ENCODE measurements at places on chromosomes 2 and 18.

GRCh38 chr2:33426666-33427231, 49.7 kb upstream of the RASGRP3 start:
- no peak for DNase-seq

DNA sequence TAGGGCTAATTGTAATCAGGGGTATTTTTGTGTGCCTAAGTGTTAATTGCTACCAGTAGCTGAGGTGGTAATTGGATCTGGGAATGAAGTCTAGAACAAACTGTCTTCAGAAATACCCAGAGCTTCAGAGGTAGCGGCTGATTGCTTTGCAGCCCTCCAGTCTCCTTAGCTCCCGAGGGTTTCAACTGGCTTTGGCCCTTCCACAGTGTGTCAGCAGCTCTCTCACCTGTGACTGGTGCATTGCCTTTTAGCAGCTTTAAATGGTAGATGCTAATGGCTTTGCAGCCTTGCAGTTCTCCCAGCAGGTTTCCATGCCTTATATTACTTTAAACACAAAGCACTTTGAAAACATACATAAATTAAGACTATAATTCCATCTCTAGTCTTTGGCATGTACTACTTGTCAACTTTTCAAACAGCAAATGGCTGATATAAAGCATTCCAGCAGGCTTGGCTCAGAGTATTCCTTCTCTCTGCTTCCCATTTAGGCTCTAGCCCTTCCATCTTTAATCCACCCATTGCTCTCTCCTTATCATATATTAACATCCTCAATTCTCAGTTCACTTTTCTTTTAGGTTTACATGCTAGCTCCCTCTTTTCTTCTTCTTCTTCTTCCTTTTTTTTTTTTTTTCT, 156.4 kb upstream of the GALNT13 start:
- DNase-seq = no peak

- no peak for DNase-seq
These were observed 51.0 kb upstream of the NBEAL1 start for GRCh38 chr2:202963712-202964111.

GRCh38 chr18:43442571-43442970, 165.3 kb upstream of the SYT4 start:
- no peak for DNase-seq

DNA sequence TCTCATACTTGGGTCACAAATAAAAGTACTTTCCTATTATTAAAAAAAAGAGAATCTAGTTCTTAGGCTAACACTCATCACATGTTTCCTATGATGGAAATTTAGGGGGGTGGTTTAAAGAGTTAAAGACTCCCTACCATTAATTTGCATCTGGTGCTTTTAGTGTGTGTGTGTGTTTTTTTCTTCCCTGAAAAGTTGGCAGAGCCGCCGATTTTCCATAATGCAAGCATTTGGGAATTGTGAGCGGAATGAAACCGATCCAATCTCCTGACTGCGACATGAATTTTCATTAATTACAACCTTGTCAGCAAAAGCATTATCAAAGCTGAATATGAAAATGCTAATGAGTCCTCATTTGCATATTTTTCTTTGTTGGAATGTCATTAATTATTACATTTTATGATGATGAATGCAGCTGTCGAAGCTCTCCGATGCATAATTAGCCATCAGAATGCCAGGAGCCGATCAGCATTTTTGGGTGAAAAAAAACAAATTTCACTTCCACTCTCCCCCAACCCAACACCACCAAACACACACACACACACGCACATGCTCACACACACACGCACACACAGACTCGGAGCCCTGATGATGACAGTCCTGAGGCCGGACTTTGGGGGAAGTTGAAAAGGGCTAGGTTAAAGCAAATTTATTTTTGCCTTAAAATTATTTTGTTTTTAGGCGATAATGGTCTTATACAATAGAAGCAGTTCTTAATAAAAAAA, 165.4 kb downstream of the TCF4 start:
- DNase-seq = no peak

GRCh38 chr2:201600906-201601305, 42.4 kb downstream of the TMEM237 start:
- DNase-seq = no peak

- no peak for DNase-seq
These were observed 134.1 kb downstream of the FMNL2 start for GRCh38 chr2:152468899-152469692.

DNA sequence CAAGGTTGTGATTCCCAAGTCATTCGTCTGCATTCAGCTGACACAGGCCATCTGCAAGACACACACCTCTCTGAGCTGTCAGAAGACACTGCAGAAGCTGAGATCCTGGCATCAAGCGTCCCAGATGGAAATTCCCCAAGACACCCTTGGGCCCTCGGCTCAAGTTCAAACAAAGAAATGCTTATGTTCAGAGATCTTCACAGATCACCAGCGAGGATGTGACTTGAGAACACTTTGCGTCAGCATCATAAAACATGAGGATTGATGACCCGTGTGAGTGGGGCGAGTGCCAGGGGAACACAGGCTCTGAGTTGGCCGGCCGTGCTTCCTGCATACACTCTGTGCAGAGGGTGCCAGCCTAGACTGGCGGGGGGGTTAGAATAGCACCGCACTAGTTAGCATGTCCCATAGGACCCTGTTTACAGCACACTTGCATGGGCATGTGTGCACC, 36.8 kb downstream of the KCNIP3 start:
- DNase-seq = no peak

GRCh38 chr18:50847192-50847591, 27.4 kb upstream of the MRO start:
- no peak for DNase-seq

- no peak for DNase-seq
These were observed 2.2 kb downstream of the BOD1L2 start for GRCh38 chr18:57149051-57149450.

DNA sequence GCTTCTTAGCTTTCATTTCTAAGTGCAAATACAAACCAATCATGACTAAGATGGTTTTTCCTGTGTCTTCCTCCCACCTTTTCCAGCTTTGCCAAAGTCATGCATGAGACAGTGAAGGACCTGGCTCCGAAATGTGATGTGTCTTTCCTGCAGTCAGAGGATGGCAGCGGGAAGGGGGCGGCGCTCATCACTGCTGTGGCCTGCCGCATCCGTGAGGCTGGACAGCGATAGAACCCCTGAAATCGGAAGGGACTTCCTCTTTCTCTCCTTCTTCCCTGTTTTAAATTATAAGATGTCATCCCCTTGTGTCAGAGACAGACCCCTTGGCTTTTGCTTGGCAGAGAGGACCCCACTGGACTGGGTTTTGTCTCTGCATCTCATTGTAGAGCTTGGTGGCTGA, 56.8 kb downstream of the HK2 start:
- no peak for DNase-seq

- DNase-seq = no peak
These were observed 106.2 kb downstream of the SPOPL start for GRCh38 chr2:138607746-138608145.

- DNase-seq = no peak
These were observed 59.4 kb downstream of the ADD2 start for GRCh38 chr2:70708376-70709199.

DNA sequence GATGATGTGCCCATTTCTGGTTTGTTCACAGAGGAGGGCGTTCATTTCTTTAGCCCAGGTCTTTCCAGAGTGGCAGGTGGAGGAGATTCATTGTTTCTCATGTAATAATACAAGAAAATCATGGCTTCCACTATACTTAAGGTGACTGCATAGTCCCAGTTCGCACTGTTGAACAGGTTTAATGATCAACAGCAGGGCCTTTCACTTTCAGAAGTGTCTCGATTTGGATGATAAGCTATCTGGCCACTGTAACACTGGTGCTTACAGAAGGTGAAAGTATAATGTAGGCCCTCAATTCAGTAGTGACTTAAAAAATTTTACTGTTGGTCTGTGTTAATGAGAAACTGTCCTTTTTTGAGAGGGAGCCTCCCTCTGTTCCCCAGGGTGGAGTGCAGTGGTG, 1.4 kb downstream of the RMC1 start:
- no peak for DNase-seq

DNA sequence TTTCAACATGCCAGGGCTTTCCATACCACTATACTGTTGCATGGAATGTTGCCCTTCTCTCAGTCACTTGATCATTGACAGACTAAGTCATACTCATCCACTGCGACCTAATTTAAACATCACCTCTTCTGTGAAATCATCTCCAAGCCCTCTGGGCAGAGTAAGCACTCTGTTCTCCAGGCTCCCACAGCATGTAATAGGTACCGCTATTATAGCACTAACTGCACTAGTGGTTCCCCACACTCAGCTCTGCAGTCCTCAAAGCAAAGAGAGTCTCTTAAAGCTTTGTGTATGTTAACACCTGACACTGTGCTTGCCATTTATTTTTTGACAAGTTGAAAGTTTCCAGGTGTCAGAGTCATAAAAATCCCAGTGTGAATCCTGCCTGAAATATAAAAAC, 947.2 kb downstream of the ERBB4 start:
- DNase-seq = no peak

- no peak for DNase-seq
These were observed 1947.6 kb upstream of the CELF4 start for GRCh38 chr18:39513186-39513585.

DNA sequence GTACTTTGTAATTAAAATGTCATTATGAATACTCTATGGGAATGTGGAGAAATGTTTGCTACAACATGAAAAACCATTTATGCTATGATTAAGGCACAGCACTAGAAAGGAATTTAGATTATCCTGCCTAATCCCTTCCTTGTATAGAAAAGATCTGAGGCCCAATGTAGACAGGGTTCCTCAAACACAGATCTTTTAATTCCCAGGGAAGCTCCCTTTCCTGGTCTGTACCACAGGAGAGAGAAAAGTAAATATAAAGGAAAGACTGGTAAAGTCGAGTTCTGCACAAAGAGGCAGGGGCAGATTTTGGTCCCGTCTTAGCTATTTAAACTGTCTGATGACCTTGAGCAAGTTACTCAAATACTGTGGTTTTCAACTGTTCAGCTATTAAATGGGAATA, 84.7 kb downstream of the ICA1L start:
- DNase-seq = no peak

DNA sequence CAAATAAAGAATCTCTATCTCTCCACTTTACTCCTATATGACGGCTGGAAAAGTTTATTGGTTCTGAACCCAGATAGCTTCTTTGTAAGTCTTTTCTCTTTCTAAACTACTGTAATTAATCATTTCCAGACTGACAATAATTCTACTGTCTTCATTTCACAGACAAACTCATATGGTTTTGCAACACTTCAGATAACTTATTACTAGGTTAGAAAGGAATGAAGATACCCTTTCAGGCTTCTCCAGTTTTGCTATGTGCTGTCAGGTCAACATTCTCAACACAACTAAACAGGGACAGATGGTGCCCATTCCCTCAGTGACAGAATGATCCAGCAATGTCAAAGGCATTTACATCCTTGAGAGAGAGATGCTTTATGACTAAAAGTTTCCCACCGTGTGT, 198.5 kb upstream of the ITGA4 start:
- no peak for DNase-seq

DNA sequence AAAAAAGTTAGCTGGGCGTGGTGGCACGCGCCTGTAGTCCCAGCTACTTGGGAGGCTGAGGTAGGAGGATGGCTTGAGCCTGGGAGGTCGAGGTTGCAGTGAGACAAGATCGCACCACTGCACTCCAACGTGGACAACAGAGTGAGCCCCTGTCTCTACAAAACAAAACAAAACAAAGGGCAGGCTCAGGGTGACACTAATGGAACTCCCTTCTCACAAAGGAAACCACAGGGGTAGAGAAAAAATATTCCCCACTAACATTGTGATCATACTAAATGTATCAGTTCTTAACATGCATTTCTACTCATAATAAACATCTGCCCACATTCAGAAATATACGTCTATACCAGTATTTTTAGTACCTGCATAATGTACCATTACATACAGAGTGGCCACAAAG, 21.1 kb downstream of the STAM2 start:
- DNase-seq = no peak

DNA sequence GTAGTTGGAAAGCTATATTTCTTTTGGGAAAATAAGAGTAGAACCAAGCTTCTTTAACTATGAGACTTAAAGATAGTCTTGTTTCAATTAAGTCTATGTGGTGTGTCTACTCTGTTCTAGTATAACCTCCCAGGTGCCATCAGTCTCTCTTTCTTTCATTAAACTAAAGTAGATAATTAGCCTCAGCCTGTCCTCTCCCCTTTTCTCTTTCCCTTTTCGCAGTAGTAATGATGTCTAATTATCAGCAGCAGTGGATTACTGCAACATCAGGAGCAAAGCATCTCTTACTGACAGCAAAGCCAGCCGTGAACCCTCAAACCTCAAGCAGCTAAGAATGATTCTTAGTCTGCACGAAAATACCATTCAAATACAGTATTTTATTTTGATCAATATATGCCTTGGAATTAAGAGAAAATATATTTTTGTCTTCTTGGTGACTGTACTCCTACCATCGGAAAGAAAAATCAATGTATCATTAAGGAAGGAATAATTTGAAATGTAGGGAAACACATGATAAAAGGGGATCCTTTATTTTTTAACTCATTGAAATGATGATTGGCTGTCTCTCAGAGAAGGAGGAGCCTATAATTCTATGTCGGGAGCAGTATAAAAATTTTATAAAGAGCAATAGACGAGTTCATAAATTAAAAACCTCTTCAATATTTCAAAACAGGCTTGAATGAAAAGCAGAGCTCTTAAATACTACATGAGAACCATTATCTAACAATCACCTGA, 4.5 kb downstream of the NOL4 start:
- no peak for DNase-seq

DNA sequence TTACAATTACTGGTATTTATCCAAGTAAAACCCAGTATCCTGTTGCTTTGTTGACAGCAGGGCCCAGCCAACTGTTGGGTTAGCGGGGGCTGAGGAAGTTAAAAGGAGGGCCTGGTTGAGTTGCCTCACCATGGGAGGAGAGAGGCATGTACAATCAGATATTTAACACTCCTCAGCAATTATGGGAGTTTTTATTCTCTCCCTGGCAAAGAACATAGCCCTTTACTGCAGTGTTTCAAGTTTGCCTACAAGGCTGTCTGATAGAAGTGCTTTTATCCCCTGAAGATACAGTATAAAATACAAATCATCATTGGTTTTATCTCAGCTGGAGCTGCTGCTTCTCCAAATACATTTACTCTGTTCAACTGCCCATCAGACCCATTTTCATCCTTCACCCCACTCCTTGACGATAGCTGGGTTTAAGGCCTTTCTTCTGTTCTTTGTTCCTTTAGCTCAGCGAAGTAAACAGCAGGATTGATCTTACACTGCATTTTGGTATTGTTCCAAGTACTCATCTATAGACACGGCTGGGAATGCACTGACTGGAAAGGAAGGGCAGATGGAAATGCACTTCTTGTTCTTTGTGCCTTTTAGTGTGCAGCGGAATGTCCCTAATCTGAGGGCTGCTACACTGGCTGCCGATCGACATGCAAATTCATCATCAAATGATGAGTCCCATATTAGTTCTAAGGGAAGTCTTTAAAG, 402.5 kb upstream of the SPRED2 start:
- no peak for DNase-seq

DNA sequence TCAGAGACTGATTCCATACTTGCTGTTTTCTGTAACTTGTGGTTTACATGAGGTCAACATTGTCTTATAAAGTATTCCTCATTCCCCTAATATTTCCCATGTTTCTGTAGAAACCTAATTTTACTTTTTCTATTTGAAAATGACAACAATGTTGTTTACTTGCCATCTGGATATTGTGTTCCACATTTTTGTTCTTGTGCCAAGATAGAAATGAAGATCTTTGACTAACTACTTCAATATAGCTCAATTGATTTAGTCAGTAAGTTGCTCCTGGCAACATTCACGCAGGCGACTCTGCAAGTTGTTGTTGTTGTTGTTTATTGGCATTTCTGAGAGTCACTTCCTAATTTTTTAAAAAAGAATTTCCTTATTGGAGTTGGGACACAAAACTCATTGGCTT, 69.5 kb downstream of the CAVIN2 start:
- no peak for DNase-seq

- no peak for DNase-seq
These were observed 2.4 kb upstream of the NEDD4L start for GRCh38 chr18:58041633-58042032.
